ENCODE measurements at places on chromosomes 5 and 9.

DNA sequence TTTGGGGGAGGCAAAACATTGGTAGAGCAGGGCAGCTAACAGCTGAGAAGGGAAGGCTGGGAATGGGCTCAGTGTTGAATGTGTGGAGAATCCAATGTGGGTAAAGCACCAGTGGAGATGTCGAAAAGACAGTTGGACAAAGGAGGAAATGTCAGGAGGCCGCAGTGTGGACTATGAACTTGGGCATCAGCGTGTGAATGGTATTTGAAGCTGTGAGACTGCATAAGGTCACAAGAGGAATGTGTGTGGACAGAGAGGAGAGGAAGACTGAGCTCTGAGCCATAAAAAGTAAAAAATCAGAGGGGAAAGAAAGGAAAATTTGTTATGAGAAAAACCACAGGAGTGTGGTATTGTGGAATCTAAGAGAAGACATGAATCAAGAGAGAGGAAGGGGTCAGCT lies 99.4 kb upstream of the ADAMTS16 start:
- no peak for DNase-seq

DNA sequence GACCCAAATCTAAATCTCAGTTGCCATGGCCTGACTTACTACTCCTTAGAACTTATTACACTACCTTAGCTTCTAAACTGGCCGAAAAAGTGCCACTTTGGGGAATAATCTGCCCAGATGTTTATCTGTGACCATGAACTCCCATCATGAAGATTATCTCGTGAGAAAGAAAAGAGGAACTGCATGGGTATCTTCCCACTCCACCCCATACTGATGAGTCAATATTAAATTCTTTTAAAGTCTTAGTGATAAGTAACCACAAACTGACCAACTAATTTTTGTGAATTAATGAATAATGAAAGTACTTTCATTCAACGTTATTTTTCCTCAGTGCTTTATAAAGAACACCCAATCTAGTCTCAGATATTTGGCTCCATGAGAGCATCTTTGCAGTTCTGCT lies 493.5 kb downstream of the EBF1 start:
- no peak for DNase-seq

DNA sequence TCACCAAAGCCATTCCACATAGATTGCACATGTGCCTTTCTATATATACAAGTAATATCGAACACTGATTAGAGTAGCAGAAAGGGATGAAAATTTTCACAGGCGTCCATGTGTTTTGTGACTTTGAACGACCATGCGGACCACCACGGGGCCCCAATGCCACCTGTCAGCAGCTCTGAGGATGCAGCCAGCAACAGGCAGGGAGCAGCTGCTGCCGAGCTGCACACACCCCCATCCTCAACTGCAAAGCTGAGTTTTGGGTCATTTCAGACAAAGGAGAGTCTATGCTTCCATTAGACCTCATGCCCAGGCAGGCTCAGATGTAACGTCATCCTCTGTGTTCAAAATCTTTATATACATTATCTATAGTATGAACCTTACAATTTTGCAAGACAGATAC lies 503.8 kb downstream of the IRX1 start:
- no peak for DNase-seq

DNA sequence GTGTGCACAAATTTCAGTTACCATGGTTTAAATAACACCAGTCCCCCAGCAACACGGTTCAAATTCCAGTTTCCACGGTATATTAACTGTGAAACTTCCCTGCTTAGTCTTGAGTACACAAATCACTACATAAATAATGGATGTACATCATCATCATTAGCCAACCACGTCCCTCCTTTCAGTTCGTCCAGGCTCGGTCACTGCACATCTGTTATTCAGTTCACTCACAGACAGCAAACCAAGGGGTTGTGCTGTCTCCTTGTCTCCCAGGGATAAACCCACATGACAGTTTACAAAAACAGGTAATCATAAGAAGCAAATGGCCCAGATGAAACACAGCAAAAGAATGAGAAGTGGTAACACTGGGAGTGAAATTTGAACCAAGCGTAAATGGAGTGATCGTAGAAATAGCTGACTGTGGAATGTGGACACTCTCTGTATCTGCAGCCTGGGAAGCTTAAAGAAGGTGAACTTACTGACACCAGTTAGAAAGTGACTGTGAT lies 61.0 kb upstream of the RAD23B start:
- DNase-seq: peak; percentile 29
